ENCODE measurements at places on chromosomes 13 and 19.

DNA sequence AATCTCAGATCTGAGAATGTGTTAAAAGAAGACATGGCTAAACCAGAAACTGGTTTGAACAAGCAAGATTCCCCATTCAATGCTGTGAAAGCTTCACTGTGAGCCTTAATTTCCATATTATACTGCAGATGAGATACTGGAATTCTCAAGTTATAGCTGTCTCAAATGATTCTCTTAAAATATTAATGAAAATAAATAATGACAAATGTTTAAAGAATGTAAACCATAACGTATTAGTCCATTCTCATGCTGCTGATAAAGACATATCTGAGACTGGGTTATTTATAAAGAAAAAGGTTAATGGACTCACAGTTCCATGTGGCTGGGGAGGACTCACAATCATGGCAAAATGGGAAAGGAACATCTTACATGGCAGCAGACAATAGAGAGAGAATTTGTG lies 667.8 kb downstream of the SLITRK1 start:
- H3K27me3 ChIP-seq = no peaks in the 10 kb centered on the region
- no peaks in the 10 kb centered on the region for H3K36me3 ChIP-seq
- H3K4me3 ChIP-seq = no peak overlapping the region
- DNase-seq = no peak
- H3K27ac ChIP-seq = no peak overlapping the region
- H3K4me1 ChIP-seq = no peaks in the 10 kb centered on the region

DNA sequence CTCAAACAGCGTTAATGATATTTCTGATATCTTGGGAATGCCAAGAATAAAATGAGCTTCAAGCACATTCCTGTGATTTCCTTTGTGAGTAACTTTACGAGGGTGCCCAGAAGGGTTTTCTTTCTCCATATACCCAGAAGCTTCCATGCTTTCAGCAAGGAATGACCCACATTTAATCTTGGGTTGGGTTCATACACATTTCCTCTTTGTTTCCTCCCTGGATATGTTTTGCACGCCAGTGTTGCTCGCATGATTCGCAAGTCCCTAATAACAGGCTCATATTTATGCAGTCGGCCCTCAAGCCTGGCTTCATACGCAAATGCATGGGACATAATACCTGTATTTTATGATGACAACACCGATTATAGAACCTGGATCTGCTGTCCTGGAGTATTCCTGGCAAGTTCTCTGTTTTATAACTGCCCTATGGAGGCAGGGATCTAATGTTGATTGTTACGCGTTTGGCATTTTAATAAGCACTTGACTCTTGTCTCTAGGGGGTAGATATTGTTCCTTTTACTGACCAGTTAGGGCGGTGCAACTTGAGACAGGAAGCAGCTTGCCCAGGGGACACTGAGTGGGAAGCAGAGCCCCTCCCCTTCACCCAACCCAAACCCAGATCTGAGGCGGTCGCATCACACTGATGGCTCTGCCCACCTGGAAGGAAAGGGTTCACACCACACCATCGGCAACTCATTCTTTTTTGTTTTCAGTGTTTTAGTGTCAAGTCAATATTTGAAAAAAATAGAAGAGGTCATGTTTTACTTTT lies 220.4 kb upstream of the SOX1 start:
- DNase-seq = no peak
- no peaks in the 10 kb centered on the region for H3K27me3 ChIP-seq
- no peak overlapping the region for H3K27ac ChIP-seq

GRCh38 chr19:15828121-15828610 lies 12.7 kb upstream of the OR10H1 start:
- H3K36me3 ChIP-seq = no peaks in the 10 kb centered on the region
- H3K27me3 ChIP-seq = no peaks in the 10 kb centered on the region
- no peak overlapping the region for H3K27ac ChIP-seq
- no peak for DNase-seq
- no peaks in the 10 kb centered on the region for H3K4me1 ChIP-seq

DNA sequence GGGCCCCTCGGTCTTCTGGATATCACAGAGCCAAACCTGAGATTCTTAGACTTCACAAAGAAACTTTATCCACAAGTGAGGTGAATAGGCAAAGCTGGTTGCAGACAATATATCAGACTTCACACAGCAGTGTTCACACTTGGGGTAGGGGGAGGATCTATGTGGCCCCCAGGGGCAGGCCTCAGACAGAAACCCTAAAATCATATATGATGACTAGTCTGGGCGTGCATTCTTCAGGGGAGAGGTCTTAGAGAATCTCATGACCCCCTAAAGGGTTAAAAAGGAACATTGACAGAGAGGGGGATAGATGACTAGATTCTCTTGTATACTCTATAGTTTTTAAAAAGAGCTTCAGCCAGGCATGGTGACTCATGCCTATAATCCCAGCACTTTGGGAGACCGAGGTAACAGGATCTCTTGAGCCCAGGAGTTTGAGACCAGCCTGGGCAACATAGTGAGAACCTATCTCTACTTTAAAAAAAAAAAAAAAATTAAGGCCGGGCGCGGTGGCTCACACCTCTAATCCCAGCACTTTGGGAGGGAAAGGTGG lies 2.8 kb downstream of the TYROBP start:
- no peak overlapping the region for H3K4me3 ChIP-seq
- H3K27ac ChIP-seq = no peak overlapping the region
- H3K36me3 ChIP-seq = no peaks in the 10 kb centered on the region
- H3K4me1 ChIP-seq = no peaks in the 10 kb centered on the region
- H3K27me3 ChIP-seq = no peaks in the 10 kb centered on the region

DNA sequence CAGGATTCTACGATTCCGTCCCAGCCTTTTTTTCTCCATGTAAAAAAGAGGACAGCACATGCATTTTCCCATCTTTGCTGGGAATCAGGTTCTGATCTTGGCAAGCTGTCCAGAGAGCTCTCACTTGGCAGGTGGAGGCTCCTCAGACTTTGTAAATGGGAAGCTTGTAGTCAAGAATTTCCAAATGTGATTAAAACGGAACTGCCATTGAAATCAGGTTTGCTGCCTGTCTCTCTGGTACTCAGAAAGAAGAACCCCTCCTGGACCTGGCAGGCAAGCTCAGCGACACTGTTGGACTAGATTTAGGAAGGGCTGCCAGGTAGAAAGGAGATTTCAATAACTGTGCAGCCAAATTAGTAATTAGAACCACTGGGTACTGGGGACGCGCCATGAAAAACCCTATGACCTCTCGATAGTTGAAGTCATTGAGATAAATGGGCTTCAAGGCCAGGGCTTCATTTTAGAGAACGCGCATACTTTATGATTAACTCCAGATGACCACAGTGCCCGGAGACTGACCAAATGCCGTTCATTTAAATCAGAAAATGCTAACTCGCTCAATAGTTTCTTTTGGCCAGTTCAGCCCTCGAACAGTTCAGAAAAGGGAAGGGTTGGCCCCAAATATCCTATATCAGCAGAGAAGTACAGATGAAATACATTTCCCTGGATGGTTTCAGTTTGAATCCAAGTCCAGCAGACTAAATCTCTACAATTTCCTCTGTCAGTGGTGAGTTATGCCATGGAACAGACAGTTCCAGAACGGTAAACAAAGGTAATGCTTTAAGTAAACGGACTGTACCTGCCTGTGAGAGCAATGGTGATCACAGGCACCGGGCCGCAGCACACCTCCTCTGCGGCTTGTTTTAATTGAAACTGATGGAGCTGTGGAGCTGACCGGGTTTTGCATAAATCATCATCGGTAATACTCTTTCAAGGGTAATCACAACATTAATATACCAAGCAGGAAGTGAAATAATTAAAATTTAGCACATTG lies 517.4 kb downstream of the RFC3 start:
- no peak for DNase-seq
- no peaks in the 10 kb centered on the region for H3K27me3 ChIP-seq
- no peaks in the 10 kb centered on the region for H3K36me3 ChIP-seq
- no peak overlapping the region for H3K27ac ChIP-seq

- no peak for DNase-seq
- H3K36me3 ChIP-seq = no peaks in the 10 kb centered on the region
- H3K4me1 ChIP-seq = no peaks in the 10 kb centered on the region
- no peak overlapping the region for H3K27ac ChIP-seq
- H3K27me3 ChIP-seq = no peaks in the 10 kb centered on the region
- H3K4me3 ChIP-seq = no peak overlapping the region
Observed at GRCh38 chr13:97142452-97142851, 79.7 kb upstream of the MBNL2 start.

DNA sequence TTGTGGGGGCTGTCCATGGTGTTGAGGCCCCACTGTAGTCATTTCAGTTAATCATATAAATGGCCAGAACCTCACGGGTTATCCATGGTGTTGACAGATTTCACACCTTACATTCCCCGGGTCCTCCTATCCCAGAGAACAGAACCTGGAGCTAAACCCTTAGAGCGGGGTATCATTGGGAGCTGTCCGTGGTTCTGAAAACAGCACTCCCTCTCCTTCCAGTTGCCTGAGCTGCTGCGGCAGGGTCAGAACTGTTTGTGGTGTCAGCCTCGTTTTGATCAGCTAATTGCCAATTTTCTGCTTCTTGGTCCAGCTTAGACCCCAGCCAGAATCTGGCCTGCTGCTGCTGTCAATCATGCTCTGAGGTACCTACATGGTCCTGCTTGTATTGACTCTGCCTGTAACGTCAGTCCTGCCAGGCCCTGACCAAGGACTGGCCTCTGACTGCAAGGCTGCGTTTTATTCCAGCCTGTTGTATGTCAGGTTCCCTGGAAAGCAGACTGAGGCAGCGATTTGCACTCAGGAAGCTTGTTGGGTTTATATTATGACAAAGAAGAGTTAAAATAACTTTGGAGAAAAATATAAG lies 55.8 kb upstream of the KCTD15 start:
- no peaks in the 10 kb centered on the region for H3K27me3 ChIP-seq
- H3K27ac ChIP-seq = no peak overlapping the region
- no peak overlapping the region for H3K4me3 ChIP-seq
- no peak for DNase-seq
- H3K36me3 ChIP-seq = no peaks in the 10 kb centered on the region
- H3K4me1 ChIP-seq = no peaks in the 10 kb centered on the region

GRCh38 chr19:4815426-4816201 lies 15.9 kb downstream of the TICAM1 start:
- peaks cover 1% of the 10 kb centered on the region for H3K4me1 ChIP-seq
- H3K27me3 ChIP-seq = no peaks in the 10 kb centered on the region
- no peak overlapping the region for H3K4me3 ChIP-seq
- H3K27ac ChIP-seq = peak overlapping the region; percentile 19

DNA sequence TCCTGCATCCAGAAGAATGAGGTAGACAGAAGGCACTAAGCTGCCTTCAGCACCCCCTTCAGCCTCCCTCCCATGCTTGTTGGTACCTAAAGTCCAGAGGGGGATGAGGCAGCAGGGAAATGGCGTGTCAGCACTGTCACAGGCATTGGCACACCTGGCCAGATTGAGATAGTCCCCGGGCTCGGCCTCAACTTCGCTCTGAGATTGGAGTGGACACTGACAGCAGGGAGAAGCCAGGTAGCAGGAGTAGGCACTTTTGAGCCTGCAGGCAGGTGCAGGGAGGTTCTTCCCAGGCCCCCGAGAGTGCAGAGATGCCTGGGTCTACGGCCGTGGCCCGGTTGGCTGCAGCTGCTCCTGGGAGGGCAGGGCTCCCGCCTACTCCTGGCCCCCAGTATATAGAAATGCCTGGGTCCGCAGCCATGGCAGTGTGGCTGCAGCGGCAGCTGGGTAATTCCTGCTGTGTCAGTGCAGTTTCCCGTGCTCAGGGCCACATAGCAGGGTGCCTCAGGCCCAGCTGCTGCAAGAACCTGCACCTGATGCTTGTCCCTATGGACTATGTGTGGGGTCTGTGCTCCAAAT lies 160.3 kb downstream of the SLITRK6 start:
- no peaks in the 10 kb centered on the region for H3K36me3 ChIP-seq
- H3K27me3 ChIP-seq = no peaks in the 10 kb centered on the region
- no peak overlapping the region for H3K27ac ChIP-seq

DNA sequence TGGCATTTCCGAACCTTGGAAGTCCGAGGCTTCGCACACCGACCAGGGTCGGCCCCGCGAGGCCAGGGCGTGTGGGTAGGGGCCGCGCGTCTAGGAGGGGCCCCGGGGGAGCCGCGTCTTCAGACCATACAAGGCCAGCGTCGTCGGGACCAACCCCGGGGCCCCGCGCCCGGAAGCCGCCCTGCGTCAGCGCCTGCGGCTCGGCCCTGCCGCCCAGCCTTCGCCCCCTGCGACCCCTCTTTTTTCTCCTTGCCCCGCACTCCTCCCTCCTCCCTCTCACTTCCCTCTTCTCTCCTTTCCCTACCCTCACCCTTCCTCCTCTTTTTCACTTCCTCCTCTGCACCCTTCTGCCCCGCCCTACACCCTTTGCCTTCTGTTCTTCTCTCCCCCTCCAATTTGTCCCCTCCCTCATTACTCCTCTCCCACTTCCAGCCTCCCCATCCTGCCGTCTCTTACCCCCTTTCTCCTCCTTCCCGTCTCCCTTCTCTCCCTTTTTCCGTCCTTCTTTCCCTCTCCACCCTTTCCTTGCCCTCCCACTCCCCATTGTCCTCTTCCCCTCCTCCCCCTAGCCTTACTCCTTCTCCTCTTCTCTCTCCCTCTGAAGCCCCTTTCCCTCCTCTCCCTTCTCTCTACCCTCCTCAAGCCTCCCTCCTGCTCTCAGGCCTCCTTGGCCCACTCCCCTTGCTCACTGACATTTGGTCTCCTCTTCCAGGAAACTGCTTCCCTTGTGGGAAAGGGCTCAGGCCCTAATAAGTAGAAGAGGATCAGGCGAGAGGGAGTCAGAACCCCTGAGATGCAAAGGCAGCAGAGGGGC lies 2.2 kb upstream of the PLEKHG2 start:
- H3K27me3 ChIP-seq = no peaks in the 10 kb centered on the region
- H3K4me3 ChIP-seq = peak overlapping the region; percentile 89
- DNase-seq = peak; percentile 91
- no peaks in the 10 kb centered on the region for H3K4me1 ChIP-seq
- peak overlapping the region; percentile 97 for H3K27ac ChIP-seq
- no peaks in the 10 kb centered on the region for H3K36me3 ChIP-seq

DNA sequence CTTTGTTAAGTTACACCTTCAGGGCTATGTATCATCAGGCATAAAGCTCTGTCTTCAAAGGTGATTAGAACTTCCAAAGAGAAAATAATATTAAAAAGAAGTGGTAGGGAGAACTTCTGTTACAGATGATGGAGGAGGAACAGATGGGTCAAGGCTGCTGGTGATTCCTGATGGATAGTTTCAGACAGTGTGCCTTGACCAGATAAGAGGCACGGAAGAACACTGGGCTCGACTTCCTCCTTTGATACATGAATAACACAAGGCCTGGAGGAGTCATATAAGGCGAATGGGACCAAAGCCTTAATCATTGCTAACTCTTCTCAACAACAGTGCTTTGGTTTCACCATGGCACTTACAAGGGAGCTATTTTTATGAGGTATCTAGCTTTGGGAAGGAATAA lies 128.1 kb upstream of the RXFP2 start:
- H3K4me3 ChIP-seq = no peak overlapping the region
- no peaks in the 10 kb centered on the region for H3K27me3 ChIP-seq
- no peaks in the 10 kb centered on the region for H3K4me1 ChIP-seq
- no peak for DNase-seq
